WTC11 (cell line): ENCODE measurements at places on chromosomes 16 and 17.

GRCh38 chr16:68031951-68032350 is 8.9 kb downstream of the DUS2 start:
- no peak for DNase-seq

GRCh38 chr17:62064029-62064790 is 868 bp downstream of the MED13 start:
- DNase-seq, result no peak

- no peak for DNase-seq
Measured at GRCh38 chr17:81566461-81567126, 14.4 kb upstream of the FAAP100 start.

DNA sequence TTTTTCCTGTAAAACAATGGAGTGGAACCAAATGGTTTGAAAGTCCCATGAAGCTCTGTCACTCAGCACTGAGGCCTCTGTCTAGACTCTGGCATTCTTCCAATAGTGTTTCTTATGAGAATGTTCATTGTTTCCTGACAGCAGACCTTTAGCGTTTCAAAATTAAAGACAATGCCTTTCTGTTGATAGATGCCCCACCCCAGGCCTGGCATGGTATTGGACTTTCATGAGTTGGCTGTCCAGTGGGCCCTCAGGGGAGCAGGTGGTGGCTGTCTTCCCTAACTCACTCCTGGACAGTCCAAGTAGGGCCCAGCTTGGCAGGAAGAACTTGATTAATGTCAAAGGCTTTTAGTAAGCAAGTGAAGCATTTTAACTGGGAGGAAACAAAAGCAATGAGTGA is 186.5 kb upstream of the CCL2 start:
- DNase-seq, result no peak

DNA sequence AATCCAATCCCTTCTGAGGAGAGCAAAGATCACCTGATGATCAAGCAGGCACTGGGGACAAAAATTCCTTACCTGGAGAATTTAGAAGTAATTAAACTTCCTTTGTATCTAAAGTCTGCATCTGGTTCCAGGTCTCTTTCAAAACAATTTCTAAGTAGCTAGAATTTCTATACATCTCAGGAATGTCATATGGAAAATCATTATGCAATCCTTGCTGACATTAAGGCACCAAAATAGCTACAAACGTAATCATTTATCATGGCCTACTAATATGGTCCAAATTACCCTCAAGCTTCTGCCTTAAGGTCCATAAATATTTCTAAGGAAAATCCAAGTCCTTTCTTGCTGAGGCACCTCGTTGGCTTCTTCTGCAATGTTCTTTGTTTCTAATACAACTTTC is 32.9 kb upstream of the YPEL2 start:
- no peak for DNase-seq
